ENCODE measurements at places on chromosomes 12 and 14.

DNA sequence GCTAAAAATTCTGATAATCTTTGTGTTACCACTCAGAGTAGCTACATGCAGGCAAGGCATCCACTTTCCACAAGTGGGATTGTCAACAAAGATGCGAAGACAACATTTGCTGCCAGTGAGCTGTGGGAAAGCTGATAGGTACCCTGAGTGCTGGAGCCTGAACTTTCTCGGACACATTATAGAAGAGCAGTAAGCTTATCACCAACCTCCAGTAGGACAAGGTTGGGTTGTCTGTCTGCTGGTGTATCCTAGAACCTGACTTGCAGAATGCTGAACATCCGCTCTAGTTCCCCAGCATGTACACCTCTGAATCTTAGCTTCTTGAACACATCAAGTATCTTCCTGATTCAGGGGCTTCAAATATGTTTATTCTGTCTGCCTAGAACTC is 103.8 kb upstream of the PPM1H start:
- no peak for DNase-seq

DNA sequence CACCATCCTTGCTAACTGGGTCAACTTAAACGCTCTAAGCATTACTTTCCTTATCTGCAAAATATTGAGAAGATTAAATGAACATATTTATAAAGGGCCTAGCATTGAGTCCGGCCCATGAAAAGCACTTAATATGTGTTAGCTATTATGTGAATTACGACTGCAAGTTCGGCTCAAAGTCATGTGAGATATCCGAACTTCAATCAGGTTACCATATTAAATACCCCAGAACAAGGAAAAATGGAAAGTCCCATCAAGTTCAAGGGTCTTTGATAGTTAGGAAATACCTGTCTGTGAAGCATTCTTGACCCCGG is 487 bp upstream of the NRDE2 start:
- no peak for DNase-seq

DNA sequence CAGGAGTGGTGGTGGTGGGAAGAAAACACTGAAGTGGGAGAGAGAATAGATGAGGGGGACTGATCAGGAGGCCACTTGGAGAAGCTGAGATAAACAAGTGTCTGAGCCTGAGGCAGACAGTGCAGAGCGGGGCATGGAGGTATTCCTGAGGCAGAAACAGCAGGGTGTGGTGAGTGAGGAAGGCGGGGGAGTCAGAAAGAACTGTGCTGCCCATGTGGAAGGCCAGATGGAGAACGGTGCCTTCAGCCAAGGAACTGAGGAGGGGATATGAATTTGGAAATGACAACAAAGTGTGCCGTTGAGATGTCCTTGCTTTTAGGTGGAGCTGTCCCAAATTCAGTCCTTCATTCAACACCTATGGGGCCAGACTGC is 13.7 kb downstream of the APPL2 start:
- no peak for DNase-seq

DNA sequence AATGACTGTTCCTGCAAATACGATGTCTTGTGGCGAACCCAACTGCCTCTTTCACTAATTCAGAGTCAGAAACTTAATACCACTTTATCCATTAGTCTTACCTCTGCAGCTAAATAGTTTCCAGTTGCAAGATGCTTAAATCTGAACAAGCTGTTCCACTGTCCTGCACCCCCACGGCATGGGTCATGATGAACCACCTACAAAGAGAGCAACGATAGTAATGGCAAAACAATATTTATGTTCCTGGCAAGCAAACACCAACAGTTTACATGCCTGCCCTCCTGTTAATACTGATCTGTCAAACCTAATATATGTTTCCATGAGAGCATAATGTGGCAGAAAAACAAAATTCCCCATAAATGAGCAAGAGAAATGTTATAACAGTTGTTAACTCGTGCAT is 121.9 kb downstream of the ITPR2 start:
- no peak for DNase-seq

- no peak for DNase-seq
Observed at GRCh38 chr12:60930151-60930550, 1330.1 kb upstream of the USP15 start.

DNA sequence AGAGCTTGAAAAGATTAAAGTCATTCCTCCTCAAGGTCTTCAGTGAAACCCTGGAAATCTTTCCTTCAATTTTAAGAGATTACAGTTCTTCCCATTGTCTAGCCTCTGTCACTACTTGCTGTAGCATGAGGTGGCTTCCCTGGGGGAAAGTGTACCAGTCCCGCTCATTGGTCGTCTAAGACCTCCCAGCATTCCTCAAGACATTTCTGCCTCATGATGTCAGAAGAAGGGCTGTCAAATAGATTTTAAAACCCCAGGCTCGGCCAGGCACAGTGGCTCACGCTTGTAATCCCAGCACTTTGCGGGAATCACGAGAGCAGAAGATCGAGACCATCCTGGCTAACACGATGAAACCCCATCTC is 46.7 kb downstream of the SMUG1 start:
- DNase-seq, result no peak

DNA sequence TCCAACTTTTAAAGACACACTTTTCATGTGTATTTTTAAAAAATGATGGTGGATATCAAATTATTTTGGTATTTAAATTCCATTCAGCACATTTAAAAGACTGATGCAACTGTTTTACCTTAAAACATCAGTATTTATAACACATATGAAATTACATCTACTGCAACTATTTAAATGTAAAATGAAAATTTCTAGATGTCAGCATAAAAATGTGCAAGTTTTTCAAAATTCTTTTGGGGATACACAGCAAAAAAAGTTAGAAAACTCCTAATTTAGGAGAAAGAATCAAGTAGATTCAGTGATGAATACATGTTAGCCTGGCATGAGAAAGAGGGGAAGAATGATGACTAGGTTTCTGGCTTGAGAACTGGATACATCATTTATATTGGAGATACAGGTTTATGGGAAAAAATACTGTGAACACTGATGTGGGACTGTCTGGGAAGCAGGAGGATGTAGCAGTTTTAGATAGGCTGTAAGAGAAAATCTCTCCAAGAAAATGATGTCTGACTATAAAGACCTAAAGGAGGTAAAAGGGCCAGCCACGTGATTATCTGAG is 9.2 kb downstream of the SOS2 start:
- DNase-seq, result no peak

- DNase-seq, result no peak
Observed at GRCh38 chr14:67191768-67192290, 2.6 kb downstream of the GARIN2 start.

GRCh38 chr12:85130646-85131045 is 94.5 kb downstream of the LRRIQ1 start:
- DNase-seq, result no peak

GRCh38 chr12:114343585-114344302 is 62.2 kb downstream of the TBX5 start:
- no peak for DNase-seq

- peak; percentile 91 for DNase-seq
Observed at GRCh38 chr12:68559984-68560850, 50.5 kb upstream of the RAP1B start.

GRCh38 chr14:37595809-37596621 is 586 bp downstream of the TTC6 start:
- peak; percentile 16 for DNase-seq

DNA sequence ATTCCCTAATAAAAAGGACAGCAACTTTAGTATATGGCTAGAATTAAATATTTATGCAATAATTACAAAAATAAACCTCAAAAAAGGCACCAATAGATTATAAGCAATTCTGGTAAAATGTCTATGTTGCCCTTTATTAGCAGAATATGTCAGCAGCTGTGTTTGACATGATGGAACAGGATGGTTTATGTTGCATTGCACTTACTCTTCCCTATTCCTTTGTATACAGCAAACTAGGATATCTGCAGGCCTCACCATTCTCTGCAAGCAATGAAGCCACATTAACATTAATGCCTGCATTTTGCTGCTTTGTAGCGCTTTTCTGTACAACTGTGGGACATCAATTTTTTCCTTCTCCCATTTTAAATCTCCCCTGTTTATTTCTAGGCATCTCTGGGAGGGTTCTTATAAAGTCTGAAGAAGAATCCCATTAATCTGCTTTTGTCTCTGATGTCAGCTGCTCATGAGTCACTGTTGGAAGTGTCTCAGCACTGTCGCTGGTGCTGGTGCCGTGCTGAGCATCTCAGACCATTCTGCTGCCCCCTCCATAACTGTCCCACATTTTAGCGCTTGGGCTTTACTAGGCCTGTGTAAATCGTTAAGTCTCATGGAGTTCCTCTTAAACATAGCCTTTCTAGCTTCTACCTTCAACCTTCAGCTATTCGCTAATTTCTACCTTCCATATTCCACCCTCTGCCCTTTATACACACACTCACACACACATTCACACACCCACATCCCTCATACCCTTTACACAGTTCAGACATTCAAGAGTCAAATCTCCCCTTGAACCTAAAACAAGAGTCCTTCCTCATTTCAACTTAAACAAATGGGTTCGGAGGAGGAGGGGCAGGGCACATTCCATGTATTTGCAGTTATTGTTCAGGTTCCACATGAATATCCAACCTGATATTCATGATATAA is 64.4 kb upstream of the TRHDE start:
- DNase-seq, result no peak

DNA sequence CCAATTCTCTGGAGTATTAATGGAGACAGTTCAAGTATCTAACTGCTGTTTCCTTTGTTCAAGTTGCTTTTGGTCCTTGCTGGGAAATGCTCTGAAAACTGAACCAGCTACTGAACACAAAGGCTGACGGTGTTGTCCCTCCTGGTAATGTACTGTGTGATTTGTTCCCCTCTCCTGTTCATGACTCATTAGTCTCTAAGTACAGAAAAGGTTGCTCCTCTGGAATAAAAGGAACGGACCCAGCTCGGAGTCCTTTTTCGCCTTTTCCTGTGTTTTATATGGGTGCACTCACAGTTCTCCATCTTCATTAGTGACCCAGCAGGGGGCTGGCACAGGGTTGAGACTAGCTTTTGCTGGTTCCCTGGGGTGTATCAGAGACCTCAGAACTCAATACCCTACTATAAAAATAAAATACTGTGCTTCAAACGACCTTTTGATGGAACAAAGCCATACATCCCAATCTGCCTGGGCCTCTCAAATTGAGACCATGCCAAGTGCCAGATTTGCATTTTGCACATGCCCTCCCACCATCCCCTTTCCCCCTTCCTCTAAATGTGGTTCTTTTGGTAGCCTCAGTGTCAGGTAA is 269.7 kb downstream of the RAD51B start:
- no peak for DNase-seq

GRCh38 chr14:54775486-54776140 is 127.0 kb downstream of the GCH1 start:
- no peak for DNase-seq

DNA sequence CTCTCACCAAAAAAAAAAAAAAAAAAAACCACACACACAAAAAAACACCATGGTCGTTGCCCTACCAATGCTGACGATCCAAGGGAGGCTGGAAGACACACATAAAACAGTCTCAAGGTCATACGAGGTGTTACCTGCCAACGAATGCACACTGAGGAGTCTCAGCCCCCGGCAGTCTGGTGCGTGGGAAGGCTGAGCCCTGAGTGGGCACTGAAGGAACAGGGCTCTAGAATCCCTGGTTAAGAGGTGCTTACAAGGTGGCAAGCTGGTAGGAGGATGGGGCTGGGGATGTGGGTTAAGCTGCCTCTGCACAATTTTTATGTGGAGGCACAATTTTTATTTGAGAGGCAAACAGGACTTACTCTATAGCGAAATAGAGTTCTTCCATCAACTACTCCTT is 7.9 kb downstream of the LTBP2 start:
- no peak for DNase-seq

- no peak for DNase-seq
Observed at GRCh38 chr14:94961386-94962165, 191.7 kb upstream of the GSC start.

- peak; percentile 77 for DNase-seq
Observed at GRCh38 chr12:102504280-102504679, 23.9 kb upstream of the IGF1 start.

DNA sequence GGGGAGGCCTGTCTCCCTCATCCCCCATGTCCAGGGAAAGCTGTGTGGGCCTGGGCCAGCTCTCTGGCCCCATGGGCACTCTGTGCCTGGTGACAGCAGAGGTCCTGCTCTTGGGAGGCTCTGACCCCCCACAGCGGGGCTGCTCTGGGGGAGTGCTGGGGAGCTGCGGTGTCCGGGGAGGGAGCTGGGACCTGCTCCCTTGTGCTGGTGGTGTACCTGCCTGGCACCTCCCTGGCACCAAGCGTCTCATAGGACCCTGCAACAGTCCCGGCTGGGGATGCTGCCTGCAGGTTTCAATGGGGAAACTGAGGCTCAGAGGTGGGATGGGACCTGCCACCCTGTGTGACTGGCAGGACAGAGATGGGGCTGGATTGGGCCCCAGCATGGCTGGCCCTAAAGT is 111.3 kb downstream of the KIF26A start:
- no peak for DNase-seq

DNA sequence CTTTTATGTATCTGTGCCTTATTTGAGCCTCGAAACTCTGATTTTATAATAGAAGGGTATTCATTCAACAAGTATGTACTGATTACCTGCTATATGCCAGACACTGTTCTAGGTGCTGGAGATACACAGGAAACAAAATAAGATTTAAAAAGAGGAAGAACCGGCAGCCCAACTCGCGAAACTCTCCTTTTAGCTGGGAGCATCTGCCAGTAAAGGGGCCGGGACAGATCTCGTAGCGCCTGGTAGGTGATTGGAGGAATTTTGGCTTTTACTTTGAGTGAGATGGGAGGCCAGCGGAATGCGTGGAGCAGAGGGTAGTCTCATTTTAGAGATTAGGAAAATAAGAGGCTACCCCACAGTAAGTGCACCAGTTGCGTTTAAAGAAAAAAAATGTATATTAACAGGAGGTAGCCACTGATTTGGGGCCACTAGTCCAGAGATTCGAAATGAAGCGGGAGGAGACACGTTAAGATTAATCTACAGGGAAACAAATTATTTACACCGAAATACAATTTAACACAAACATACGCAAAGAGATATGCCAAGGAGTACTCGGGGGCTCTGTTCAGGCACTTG is 520 bp upstream of the MON2 start:
- peak; percentile 41 for DNase-seq

DNA sequence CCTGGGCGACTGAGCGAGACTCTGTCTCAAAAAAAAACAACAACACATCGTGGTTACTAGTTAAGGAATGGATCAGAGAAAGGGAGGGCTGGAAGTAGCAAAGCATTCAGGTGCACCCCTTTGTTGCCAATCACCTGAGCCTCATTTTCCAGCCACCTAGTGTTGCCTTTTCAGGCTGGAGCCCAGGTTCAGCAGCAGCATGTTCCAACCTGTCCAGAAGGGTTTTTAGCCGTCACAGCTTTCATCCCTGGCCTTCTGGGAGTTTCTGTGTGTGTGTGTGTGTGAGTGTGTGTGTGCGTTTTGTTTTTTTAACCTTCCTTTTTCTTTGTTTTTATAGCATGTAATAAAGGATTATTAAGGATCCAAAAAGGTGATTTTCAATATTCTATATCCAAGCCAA is 121.1 kb upstream of the ATF1 start:
- DNase-seq, result no peak

- no peak for DNase-seq
Observed at GRCh38 chr14:30395065-30395464, 163.9 kb upstream of the G2E3 start.

GRCh38 chr12:6772331-6772695 is at the start of gene LAG3:
Gene LAG3, plus strand, starts transcription at chr12:6772520. Its CDS starts 333 bp downstream, at chr12:6772853.
- no peak for DNase-seq

- DNase-seq, result no peak
Observed at GRCh38 chr12:64801381-64801780, 23.1 kb upstream of the TBC1D30 start.

Data from inflammatory macrophage treated with lipopolysaccharide for 1 hour (primary cell).